ENCODE measurements at places on chromosomes 5 and 9.

DNA sequence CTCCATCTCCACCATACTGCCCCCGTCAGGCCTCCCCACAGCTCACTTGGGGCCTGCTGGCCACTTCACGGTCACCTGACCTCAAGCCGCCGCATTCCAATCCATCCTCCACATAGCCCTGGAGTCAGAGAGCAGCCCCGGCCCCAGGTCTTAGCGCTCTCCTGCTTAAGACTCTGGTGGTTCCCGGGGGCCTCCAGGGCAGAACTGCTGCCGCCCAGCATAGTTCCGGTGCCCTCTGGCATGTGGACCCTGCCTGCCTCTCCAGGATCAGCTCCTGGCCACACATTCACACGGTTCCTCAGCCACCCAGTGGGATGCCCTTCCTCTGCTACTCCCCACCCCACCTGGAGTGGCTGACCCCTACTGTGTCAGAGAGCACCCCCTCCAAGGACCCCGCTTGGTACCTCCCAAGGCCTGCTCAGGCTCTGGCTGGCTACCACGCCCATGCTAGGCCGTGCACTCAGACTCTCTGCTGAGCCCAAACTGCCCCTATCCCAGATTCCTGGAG lies 8.7 kb downstream of the PHYKPL start:
- DNase-seq = no peak

- no peak for DNase-seq
Measured at GRCh38 chr5:28355831-28356230, 1317.4 kb upstream of the CDH9 start.

- DNase-seq = no peak
Measured at GRCh38 chr5:174545926-174546325, 178.5 kb upstream of the MSX2 start.

DNA sequence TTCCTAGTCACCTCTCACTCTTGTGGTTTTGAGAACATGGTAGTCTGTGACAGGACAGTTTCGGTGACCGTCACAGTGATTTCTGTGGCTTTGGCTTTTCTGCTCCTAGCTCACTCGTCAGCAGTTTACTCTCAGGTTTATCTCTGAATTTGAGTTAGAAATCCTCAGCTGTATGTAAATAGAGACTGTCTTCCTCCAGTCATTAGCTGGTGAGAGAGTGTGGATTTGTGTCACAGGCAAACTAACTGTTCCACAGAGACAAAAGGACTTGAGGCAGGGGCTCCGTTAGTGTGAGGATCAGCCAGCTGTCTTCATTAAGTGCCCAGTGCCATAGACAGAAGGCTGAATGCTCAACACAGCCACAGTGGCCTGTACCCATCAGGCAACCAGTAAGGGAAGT lies 131.4 kb downstream of the CD180 start:
- no peak for DNase-seq

DNA sequence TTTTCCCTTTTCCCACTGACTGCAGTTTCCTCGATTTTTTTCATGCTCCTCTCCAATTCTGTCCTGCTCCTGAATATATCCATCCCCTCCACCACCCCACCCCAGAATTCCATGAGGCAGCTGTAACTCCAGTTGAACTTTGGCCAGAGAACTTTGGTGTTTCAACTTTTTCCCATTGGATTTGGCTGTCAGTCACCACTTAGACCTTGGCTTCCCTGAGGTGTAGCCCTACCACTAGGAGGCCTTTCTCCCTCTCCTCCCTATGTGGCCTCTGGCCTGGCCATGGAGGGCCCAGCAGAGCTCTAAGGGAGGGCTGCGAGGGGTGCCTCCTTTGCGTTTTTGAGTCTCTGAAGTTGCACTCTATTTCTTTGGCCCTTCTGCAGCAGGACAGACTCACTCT lies 261.3 kb downstream of the PIK3R1 start:
- no peak for DNase-seq

GRCh38 chr5:178423431-178423830 lies 166.8 kb downstream of the COL23A1 start:
- DNase-seq = no peak

DNA sequence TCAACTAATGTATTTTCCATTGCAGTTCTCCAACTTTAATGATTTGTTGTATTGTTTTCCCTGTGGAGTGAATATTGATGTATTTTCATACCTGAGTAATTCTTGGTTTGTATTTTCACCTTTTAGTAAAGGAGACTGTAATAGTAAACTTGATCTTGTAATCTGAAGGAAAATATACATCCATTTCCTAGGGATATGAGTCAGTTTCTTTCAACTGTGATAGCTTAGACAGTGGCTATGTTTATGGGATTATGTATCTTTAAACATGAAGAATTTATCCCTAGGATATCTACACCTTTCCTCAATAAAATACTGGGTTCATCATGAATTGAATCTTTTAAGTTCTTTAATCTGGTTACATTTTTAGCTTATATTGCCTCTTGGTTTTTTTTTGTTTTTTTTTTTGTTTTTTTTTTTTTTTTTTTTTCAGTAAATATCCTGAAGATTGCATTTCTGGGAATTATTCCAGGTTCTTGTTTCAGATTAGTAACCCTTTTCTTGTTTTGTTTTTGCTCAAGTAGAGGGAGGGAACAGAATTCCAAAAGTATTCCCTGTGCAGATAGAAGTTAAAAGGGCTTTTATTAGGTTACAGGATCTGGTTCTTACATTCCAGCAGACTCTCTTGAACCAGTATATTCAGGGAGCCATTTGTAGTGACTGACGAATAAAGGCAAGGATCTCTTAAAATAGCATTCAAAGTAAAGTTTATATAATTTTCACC lies 7.1 kb downstream of the WDR36 start:
- peak; percentile 30 for DNase-seq

DNA sequence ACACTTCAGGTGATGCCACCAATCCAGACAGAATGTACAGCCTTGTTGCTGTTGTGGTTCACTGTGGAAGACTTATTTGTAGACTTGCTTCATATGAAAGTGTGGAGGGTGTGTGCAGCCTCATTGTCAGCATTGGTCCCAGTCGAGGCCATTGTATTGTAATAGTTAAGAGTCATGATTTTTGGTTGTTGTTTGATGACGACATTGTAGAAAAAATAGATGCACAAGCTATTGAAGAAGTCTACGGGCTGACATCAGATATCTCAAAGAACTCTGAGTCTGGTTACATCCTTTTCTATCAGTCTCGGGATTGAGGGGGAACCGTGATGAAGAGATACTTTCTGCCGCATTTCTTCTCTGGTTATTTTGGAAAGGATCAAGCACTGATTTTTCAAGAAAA lies 56.4 kb upstream of the TLX3 start:
- DNase-seq = no peak

GRCh38 chr9:136268735-136269134 lies 23.1 kb upstream of the QSOX2 start:
- no peak for DNase-seq

- DNase-seq = peak; percentile 62
Measured at GRCh38 chr9:28212979-28213378, 639.7 kb upstream of the C9orf72 start.

DNA sequence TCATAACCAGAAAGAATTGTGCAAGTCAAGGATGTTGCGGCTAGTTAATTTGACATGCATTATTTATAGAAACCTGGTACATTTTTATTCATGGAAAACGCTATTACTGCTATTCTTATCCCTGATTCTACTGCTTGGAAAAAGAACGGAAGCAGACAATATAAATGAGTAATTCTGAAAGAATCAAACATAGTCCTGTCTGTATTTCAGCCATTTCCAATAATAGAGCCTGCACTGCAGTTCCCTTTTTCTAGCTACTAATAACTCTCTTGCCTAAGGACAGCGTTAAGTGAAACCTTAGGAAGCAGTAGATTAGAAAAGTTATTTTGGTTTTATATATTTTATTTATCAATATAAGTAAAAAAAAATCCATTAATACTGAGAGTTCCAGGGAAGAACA lies 414.9 kb downstream of the CYLC2 start:
- no peak for DNase-seq

DNA sequence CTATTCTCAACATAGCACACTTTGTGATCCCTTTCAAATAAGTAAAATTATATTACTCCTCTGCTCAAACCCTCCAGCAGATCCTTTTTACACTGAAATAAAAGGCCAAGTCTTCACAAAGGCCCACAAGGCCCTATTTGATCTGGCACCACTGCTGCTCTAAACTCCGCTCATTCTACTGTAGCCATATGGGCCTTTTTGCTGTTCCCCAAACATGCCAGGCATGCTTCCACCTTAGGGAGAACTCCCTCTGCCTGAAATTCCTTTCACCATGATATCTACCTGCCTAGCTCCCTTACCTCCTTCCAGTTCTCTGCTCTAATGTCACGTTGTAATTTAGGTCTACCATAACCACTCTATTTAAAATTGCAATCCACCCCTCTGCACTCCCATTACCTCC lies 28.3 kb downstream of the NRG2 start:
- DNase-seq = no peak

DNA sequence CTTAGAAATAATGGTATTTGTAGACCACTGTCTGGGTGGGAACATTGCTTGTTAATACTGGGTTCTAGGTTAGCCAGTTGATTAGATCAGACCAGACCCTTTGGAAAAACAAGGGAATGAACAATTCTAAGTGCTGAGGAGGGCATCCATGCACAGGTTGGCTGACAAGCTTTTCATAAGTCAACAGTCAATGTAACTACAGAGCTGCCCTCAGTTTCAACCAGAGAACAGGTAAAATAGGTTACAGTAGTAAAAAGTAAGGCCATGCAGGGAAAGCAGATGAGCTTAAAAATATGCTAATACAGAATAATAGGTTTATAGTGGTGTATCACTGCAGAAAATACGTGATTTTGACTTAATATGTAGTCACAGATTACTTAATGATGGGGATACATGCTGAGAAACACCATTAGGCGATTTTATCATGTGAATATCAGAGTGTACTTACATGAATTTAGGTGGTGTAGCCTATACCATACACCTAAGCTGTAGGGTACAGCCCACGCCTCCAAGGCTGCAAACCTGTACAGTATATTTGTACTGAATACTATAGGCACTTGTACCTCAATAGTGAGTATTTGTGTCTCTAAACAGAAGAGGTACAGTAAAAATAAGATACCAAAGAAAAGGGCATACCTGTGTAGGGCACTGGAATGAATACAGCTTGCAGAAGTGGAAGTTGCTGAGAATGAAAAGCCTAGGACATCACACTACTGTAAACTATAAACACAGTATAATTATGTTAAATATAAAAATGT lies 6.1 kb upstream of the FGF18 start:
- DNase-seq = no peak

GRCh38 chr5:81156732-81157131 lies 76.4 kb upstream of the CKMT2 start:
- no peak for DNase-seq

DNA sequence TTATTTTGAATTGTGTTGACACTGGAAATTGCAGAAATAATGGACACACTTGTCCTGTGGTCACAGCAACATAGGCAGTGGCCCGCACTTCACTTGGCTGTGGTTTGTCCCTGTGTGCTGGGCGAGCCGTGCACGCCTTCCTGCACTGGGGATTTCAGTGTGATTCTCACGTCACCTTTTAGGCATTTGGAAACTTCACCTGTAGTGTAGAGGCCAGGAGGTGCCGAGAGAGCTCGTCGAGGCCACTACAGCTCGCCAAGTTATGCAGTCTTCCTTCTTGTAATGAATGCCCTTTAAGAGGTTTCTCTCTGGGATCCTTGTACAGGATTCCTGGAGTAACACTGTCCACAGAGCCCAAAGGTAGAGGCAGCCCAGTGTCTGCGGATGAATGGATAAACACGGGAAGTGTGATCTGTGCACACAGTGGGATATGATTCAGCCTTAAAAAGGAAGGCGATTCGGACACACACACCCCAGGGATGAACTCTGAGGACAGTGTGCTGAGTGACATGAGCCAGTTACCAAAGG lies 14.7 kb downstream of the TRAF2 start:
- DNase-seq = no peak

- no peak for DNase-seq
Measured at GRCh38 chr9:13902286-13903066, 411.5 kb downstream of the NFIB start.

DNA sequence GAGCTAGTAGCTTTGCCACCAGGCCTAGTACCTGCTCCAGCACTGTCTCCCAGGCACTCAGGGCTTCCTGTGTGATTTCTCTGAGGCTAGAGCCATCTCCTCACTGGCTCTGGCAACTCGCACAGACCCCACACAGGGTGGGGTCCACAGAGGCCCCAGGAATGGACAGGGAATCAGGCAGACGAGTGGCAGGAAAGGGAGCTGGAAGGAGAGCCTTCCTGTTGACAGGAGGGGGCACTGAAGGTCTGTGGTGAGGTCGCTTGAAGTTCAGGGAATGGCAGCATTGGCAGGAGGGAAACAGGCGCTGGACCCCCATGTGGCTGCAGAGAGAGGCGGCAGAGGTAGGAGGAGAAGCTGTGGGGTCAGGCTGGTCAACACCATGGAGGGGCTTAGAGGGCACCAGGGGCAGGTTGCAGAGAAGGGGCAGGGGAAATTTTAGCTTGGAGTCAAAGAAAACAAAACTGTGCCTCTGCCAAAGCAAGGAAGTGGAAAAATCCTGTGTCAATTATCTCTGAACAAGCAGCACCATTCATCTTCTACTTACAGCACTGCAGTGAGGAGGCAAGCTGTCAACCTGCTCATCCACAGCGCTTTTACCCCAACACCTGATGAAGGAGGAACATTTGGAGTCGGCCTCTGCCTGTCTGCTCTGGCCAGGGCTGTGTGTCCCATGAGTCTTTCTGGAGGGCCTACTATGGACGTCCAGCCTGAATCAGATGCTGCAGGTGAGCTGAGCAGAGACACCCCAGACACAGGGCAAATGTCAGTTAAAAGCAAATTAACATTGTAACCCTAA lies 270.2 kb downstream of the FSTL4 start:
- DNase-seq = no peak

DNA sequence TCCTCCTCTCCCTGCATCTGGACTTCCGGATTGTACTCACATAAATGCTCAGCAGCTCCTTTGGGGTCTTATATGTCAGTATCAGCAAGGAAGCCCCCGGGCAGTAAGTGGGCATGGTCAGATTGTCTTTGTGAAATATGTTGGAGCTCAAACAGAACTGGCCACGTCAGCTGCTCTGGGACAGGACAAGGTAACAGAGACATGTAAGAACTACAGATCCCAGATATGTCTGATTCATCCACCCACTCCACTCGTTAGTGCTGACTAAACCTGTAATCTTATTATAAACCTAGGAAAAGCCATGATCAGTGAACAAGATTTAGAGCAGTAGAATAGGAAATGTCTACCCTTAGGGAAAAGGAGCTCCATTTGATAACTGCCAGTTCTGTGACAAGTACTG lies 561.8 kb downstream of the CETN3 start:
- DNase-seq = peak; percentile 50

DNA sequence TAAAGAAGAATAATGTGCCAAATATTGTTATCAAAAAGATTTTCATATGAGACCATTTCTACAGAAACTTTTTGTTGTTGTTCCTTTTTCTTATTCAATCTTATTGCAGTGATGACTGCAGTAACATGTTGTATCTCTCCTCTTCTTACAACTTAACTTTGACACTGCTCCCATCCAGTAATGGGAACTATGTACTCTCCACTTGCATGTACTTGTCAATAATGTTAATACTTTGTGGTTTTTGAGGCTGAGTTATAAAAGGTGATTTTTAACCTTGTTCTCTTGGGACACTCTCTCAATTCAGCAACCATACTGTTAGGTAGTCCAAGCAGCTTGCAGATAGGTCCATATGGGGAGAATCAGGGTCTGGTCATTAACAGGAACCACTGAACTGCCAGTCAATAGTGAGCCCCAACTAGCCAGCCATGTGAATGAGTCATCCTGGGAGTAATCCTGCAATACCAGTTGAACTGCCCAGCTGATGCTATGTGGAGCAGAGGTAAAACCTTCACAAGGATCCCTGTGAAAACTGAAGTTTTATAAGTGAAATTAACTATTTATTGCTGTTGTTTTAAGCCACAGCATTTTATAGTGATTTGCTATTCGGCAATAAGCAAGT lies 199.6 kb upstream of the DAB2 start:
- DNase-seq = peak; percentile 71

Measured in fibroblast of mammary gland (primary cell).